ENCODE measurements at places on chromosomes 5 and 9.

DNA sequence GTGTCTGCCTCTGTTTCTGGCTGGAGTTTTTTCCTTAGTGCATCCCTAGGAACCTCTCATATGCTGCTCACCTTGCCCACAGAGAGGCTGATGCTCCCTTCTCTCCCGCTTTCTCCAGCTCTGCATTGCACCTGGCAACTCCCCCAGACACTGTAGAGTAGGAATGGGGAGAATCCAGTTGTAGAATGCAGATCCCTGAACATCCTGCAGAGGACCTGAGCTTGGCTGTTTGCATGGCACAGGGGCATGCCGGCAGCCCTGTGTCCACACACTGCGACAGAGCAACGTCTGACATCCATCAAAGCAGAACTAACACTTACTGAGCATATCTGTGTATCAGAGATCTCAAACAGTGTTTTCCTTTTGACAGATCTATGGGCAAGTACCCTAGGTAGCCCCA lies 19.9 kb downstream of the IDNK start:
- no peak for DNase-seq

- DNase-seq = no peak
Measured at GRCh38 chr5:89728134-89728533, 681.4 kb downstream of the CETN3 start.

GRCh38 chr9:38254756-38255155 lies 137.7 kb upstream of the ALDH1B1 start:
- no peak for DNase-seq

GRCh38 chr9:70832492-70832891 lies 288.9 kb downstream of the TRPM3 start:
- peak; percentile 3 for DNase-seq

DNA sequence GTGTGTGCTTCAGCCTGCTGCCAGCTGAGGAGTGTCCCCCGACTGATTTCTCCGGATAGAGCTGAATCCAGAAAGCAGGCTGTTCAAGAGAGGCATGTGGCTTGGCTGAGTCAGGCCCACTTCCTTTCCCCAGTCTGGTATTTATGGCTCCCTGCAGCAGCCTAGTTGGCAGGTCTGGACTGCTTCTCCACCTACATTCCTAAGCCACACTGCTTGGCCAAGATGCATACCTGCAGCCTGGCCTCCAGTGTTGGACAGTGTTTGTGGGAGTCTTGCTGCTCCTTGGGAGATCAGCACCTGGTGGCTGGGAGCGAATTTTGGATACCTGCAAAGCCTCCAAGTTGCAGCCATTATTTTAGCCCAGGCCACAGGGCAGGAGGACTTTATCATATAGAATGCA lies 670.8 kb downstream of the ACTL7B start:
- DNase-seq = peak; percentile 59

GRCh38 chr9:96158909-96159575 lies 142.9 kb downstream of the HSD17B3 start:
- no peak for DNase-seq

GRCh38 chr9:134210511-134210907 lies 46.1 kb upstream of the RNU6ATAC start:
- no peak for DNase-seq

- DNase-seq = peak; percentile 65
Measured at GRCh38 chr5:33315189-33315588, 125.6 kb upstream of the TARS1 start.
